ENCODE measurements at places on chromosomes 6 and 20.

GRCh38 chr20:58876437-58876836 lies 23.9 kb downstream of the GNAS start:
- DNase-seq, result no peak

DNA sequence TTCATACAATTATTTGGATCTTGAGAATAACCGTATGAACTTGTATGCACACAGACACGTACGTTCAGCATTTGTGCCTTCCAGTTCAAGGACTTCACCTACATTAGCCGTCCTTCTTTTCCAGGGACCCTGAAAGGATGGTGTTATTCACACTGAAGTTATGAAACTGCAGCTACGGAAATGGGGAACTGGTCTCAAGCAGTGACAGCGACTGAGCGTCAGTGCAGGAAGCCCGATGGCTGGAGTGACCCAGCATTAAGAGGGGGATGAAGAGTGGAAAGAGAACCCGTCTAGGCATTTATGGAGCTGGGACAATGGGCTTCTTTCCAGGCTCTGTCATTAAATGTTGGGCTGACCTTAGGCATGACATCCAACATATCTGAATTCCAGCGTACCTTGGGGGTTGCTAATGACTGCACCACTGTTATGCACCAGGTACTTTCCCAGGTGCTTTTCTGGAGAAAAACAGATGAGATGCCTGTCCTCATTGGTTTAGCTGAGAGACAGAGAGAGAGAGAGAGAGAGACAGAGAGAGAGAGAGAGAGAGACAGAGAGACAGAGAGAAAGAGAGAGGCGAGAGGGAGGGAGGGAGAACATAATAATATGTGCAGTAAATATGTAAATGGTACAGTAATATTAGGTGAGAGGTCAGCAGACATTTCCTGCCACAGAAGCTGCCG lies 204.7 kb upstream of the EXOC2 start:
- no peak for DNase-seq

- no peak for DNase-seq
Measured at GRCh38 chr6:125968493-125968892, 11.9 kb downstream of the HINT3 start.

DNA sequence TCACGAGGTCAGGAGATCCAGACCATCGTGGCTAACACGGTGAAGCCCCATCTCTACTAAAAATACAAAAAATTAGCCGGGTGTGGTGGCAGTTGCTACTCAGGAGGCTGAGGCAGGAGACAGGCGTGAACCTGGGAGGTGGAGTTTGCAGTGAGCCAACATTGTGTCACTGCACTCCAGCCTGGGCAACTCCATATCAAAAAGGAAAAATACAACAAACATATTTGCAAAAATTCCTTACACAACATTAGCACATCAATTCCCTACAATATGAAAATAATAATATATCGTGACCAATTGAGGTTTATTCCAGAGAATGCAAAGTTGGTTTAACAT lies 38.8 kb upstream of the PLEKHG1 start:
- no peak for DNase-seq

- no peak for DNase-seq
Measured at GRCh38 chr6:111782192-111782809, 91.0 kb downstream of the FYN start.

- DNase-seq, result no peak
Measured at GRCh38 chr6:81515562-81516453, 236.7 kb downstream of the TENT5A start.

GRCh38 chr6:111192911-111193555 lies 105.7 kb downstream of the SLC16A10 start:
- DNase-seq, result no peak

DNA sequence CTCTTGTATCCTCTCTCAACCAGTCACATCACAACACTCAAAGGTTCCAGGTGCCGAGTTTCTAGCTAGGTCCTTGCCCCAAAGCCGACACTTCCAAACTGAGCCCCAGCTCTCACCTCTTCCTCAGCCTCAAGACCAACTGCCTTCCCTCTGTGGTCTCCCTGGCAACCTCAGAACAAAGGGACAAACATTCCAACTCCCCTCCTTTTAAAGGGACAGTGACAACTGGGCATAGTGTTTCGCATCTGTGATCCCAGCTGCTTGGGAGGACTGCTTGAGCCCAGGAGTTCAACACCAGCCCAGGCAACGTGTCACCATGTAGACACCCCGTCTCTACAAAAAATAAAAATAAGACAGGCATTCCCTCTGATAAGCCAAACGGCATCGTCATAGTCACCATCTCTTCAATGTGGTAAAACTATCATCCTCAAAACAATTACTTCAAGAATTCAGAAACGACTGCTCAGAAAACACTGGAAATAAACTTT lies 11.3 kb downstream of the DIDO1 start:
- no peak for DNase-seq

GRCh38 chr6:3312604-3313231 lies 54.0 kb downstream of the PSMG4 start:
- DNase-seq, result no peak

GRCh38 chr6:17281497-17282481 lies 628 bp downstream of the RBM24 start:
- DNase-seq, result no peak

GRCh38 chr6:106872049-106872448 lies 102.5 kb downstream of the CD24 start:
- DNase-seq, result no peak

DNA sequence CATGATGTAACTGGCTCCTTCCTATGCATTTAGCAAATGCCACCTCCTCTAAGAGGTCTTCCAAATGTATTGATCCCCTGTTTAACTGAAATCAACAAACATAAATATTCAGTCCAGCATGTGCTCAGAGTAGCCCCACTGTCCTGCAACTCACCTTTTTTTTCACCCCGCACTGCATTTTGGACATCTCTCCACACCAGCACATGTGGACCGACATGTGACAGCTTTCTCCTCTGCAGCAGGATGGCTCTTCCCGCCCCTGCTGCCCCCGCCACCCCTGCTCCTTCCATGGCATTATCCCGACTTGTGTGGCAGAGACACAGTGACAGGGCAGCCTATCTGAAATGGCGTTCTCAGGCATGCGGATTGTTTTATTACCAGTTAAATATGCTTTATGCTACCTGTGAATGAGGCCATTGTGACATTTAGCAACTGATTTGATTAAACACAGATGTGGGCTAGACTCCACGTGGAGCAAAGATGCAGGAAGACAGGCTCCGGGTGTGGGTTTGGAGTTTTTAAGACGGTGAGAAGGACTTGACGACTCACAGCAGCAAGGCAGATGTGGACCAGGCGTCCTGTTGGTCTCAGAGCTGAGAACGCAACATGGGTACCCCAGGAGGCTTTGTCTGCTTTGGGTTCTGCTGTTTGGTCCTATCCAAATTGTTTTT lies 161.2 kb downstream of the EYA2 start:
- no peak for DNase-seq

- no peak for DNase-seq
Measured at GRCh38 chr6:169082817-169083507, 170.7 kb downstream of the THBS2 start.

- DNase-seq, result no peak
Measured at GRCh38 chr6:13296536-13296997, 31.8 kb downstream of the TBC1D7 start.

- no peak for DNase-seq
Measured at GRCh38 chr20:50356962-50357782, 153.0 kb upstream of the PTPN1 start.

- no peak for DNase-seq
Measured at GRCh38 chr6:3811191-3811590, 38.0 kb upstream of the FAM50B start.

- no peak for DNase-seq
Measured at GRCh38 chr6:6386010-6386409, 65.5 kb upstream of the F13A1 start.

- DNase-seq, result no peak
Measured at GRCh38 chr6:25899123-25899522, 25.1 kb upstream of the SLC17A3 start.

DNA sequence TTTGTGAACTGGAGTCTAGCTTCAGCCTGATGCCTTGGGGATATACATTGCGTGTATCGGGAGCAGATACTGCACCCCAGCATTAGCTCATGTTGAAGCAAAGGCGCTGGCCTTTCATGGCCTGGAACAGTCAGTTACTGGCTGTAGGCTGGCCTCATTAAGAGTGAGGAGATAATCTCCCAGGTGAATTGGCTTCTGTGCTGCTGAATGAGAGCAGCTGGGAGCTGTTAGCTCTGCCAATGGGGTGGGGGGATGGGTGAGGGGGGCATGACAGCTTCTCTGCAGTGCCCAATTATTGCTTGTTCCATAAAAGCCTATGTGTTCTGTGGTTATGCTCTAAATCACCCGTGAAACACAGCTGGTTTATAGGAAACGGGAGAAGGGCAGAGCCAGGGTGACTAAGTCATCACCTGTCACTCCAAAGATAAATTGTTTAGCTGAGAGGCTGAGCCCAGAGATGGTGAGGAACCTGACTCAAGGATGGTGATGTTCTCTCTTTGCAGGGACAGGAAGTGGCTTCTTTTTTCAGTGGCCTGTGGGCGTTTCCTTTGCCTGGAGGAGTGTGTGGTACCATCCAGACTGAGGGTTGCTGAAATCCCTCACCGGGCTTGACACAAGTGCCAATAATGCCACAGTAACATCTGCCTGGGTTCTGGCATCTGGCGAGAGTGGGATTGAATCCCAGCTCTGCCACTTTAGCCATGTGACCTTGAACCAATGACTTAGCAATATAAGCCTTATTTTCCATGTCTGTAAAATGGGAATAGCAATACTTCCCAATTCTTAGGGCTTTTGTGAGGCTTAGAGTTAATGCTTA lies 170.8 kb downstream of the BCAS1 start:
- peak; percentile 48 for DNase-seq

GRCh38 chr6:135531954-135532490 lies 34.5 kb upstream of the AHI1 start:
- DNase-seq, result no peak

GRCh38 chr6:155327326-155328073 lies 13.2 kb upstream of the TFB1M start:
- peak; percentile 30 for DNase-seq

GRCh38 chr6:127855542-127856159 lies 45.2 kb downstream of the THEMIS start:
- peak; percentile 18 for DNase-seq

GRCh38 chr6:140932909-140933308 lies 1199.8 kb upstream of the GJE1 start:
- DNase-seq, result no peak

DNA sequence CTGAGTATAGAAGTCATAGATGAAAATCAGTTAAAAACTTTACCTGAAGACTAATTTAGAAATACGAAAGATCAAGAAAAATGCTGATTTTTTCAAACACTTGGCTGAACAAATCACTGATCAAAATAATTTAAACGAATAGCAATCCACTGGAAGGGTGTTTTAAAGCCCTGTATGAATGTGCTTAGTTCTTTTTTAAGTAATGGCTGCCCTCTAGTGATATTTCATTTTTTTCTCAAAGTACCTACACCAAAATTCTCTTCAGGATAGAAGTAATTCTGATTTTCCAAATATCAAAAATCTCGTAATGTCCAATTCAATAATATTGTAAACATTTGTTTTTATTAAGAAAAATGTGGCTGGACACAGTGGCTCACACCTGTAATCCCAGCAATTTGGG lies 32.5 kb downstream of the AKAP7 start:
- DNase-seq, result no peak

- DNase-seq, result no peak
Measured at GRCh38 chr20:24462460-24463010, 6.9 kb upstream of the SYNDIG1 start.

DNA sequence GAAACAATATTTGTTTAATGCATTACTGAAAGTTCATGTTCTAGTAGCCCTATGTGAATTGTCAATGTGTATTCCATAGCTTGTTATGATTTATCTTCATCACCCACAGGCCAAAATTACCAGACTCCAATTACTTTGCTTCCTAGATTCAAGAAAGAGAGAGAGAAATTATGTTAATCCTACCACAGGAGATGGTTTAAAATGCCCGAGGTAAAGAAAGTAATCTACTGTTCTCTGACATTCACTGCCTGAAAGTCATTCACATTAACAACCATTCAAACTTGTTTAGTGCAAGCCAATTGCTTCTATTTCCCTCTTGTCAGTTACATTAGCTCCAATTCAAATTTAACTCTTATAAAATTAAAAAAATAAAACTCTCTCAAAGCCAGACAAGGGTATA lies 260.4 kb upstream of the THEMIS start:
- no peak for DNase-seq

DNA sequence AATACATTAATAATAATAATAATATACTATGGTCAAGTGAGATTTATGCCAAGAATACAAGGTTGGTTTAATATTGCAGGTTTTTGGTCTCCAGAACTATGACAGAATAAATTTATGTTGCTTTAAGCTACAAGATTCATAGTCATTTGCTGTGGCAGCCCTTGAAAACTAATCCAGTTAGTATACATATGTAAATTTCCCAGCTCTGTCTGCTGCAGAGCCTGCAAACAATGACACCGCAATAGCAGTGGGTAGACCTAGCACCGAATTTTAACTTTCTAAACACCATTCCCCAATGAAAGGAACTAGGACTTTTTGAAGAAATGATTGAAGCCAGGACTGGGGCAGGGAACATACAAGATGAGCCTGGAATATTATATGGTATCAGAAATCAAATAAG lies 647.7 kb upstream of the NRSN1 start:
- DNase-seq, result no peak

DNA sequence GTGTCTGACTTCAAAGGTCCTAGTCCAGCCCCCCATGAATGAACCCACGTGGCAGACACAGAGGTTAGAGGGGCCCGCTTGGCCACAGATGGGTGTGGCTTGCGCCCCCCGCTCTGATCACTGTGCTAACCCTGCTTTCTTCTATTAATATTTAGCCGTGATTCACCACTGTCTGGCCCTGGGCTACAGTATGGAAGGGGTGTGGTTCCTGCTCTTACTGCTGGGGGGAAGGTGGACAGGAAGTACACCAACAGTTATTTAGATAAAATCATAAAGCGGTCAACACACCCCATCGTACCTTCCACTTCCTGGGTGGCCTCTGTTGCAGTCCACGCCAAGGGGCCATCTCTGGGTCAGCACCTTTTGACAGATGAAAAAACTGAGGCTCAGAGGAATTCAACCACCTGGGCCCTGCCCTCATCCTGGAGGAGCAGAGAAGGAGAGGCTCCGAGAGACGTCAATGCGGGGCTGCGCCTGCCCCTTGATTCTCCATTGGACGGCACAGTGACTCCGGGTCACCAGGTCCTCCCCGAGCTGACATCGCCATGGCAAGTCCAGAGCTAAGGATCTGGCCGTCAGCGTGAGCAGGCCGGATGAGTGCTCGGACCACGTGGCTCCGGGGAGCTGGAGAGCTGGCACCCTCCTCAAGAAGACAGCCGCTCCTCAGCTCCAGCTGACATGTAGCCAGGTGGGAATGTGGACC lies 206.3 kb downstream of the PREX1 start:
- no peak for DNase-seq

DNA sequence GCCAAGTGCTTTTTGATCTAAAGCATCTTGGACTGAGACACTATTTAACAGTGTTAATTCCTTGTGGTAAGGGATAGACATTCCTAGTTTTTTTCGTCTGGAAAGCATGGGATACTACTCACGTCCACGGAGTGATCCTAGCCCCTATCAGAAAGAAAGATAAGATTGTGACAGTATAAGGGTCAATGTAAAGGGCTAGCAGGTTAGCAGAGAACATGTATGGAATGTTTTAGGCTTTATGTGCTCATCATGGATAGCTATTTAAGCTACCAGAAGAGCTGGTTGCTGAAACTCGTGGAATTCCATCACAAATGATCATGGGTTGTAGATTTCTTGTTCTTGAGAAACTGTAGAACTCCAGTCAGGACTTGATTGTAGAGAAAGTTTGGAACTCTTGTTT lies 32.1 kb downstream of the CYB5R4 start:
- DNase-seq, result no peak

- DNase-seq, result no peak
Measured at GRCh38 chr20:54100563-54100962, 30.2 kb upstream of the BCAS1 start.
